ENCODE measurements at places on chromosomes 4 and X.

- DNase-seq: no peak
Observed at GRCh38 chrX:65772842-65773241, 105.4 kb downstream of the MSN start.

GRCh38 chr4:4627111-4627510 is 85.3 kb upstream of the STX18 start:
- DNase-seq: no peak

DNA sequence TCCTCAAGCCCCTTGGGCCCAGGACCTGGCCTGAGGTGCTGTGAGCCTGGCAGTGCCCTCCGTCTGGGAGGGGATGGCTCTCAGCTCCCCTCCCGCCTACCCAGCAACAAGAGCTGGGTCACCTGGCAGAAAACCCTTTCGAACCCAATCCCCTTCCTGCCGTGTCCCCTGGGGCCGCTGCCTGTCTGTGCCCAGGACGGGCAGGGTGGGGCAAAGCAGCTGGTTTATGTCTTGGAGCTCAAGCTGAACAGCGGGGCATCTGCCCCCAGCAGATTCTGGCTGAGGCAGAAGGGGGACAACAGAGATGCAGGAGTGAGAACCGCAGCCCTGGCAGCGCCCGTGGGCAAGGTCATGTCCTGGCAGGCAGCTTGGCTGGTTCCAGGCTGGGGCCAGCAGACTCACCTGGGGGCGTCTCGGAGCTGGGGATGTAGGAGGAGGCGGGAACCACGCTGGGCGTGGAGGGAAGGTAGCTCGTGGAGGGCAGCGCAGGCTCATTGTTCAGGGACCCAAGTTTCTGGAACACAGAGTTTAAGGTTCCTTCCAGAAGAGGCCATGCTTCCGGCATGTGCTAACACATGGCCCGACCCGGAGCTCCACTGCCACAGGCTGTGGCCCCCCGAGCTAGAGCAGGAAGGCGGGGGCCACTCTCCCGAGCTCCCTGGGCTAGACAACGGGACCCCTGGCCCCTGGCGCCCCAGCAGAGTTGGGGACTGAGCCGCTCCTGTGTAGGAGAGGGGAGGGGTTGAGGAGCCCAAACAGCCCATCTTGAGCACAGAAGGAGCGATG is 24.2 kb downstream of the NELFA start:
- no peak for DNase-seq

GRCh38 chr4:175062183-175062592 is 144.0 kb downstream of the ADAM29 start:
- no peak for DNase-seq

DNA sequence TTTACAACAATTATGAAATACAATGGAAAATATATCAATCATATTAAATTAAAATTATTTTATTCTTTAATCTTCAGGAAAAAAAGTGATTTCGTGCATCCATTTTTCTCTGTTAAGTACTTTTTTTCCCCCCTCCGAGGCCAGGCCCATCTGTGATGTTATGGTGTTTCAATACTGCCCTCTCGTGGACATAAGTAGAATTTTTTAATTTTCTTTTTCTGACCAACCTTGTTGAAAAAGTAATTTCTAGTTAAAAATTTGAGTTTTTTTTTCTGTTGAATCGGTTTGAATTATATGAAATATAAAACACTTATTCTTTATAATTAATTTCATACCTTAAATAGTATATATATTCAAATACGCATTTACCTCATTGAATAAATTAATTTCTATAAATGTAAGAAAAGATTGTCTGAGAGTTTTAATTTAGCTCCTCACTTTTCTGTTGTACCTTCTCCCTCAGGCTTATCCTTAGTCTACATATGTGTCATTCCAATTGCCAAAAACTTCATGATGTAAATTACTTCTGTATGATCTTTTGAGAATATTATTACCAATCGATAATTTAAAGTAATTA is 175.8 kb upstream of the TECRL start:
- peak; percentile 77 for DNase-seq

- DNase-seq: no peak
Observed at GRCh38 chr4:91233164-91233563, 1070.6 kb upstream of the GRID2 start.

DNA sequence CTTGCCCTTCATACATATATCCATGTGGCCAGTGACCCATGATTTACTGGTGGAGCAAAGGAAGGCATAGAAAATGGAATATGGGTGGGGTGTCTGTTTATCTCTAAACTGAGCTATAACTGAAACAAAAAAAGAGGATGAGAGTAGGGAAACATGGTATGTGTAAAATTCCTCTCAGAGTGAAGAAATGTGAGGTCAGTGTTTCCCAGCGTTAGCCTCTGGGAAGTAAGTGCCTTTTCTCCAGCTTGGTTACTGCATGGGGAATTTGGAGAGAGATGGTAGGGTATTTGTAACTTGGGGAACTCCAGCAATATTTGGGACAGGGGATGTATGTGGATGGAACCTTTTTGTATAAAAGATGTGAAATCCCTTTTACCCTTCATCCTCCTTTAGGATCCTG is 89.4 kb downstream of the AFF1 start:
- no peak for DNase-seq

DNA sequence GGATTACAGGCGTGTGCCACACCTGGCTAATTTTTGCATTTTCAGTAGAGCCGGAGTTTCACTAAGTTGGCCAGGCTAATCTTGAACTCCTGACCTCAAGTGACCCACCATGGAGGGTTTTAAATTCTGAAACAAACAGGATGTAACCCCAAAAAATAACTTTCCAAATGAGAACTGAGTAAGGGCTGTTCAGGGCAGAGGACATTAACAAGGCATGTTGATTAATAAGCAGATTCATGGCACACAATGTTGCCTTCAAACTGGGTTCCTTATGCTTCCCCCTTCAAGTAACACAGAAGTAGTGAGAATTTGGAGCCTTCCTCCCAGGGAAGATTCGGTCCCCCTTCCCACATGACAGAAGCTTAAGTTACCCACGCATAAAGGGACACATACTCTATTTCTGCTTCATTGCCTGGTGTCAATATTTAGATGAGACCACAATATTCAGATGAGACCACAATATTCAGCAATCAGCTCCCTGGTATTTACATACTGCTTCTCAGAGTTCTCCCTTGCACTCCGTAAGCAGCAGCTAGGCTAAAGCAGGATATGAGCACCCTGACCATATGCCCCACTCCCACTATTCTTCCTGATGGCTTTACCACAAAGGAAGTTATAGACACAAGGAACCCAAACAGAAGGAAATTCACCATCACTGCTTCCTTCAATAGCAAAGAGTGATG is 21.4 kb downstream of the GRSF1 start:
- no peak for DNase-seq

- DNase-seq: no peak
Observed at GRCh38 chr4:77395481-77395880, 210.1 kb upstream of the CXCL13 start.

DNA sequence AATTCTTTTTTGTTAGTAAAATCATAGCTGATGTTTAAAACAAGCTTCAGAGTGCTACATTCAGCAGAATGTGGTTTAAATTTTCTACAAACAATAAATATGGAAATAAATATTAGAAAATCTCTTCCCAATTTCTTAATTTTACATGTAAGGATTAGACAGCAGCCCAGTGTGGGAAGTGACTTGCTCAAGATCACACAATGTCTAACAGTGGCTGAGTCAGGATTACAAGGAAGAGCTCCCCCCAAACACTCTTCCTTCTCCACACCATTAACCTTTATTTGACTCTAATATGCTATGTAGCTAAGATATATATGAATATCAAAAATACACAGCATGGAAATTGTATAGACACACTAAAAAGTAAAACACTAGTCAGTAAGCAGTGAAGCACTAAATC is 59.5 kb downstream of the SLC10A7 start:
- DNase-seq: no peak

DNA sequence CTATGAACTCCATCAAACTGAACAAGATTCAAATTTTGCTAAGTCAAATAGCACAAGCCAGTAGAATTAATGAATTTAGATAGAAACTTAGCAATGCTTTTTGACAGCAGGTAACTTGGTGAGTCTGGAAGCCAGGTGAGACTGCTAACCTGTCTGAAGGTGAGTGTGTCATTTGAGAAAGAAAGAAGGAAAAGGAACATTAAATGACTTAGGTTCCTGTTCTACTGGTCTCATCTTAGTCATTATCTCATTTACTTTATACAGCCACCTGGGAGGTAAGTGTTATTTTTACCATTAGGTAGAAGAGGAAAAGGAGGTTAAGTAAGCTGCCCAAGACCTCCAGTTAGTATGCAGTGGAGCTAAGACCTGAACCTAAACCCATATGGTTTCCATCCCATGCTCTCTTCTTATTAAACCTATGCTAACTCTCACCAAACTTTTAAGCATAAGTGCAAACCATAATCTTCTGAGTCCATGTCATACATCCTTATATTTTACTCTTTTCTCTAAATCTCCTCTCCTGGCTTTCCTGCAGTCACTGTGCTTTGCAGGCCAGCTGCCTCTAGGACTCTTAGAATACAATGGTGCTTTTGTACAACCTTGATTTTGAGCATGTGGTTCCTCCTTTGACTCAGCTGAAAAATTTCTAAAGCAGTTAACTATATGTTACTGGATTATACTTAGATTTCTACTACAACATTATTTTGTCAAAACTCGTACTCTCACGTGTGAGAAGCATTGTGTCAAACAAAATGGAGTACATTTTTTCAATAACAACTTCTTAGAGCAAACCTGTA is 68.5 kb downstream of the ATP10D start:
- no peak for DNase-seq

DNA sequence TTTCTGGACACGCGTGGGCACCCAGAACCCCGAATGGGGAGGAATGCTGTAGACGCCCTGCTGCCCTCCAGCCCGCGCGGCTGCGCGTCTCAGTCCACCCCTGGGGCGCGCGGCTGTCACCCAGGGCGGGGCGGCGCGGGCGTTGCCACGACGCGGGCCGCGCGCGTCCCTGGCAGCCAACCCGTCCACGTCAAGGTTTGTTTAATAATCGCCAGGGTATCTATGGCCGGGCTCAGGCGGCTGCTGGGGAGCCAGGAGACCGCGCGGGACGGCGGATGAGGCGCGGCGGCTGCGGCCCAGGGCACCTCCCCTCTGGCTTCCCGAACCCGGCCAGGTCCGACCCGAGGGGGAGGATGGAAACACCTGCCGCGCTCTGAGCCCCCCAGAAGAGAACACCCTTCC is at the start of gene SPATA18:
Gene SPATA18, plus strand, starts transcription at position 92 of the 402 bp plus-strand sequence. CDS start 401 bp downstream, outside the sequence.
- peak; percentile 5 for DNase-seq

GRCh38 chrX:153885208-153885787 is 675 bp downstream of the L1CAM start:
- no peak for DNase-seq

DNA sequence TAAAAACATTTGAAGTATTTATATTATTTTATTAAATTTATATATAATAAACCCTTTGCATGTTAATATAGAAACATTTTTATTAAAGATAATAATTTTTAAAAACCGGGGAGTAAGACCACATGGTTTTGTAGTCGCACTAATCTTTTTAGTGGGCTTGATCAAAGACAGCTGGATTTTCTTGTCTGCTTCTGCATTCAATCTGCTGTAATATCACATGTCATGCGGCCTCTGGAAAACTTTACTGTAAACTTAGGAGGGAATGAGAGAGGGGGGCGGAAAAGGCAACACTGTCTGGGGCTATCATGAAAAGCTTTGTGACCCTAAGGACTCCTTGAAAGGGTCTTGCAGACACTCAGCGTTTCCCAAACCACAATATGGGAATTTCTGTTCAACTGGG is 62.8 kb upstream of the NLGN4X start:
- DNase-seq: no peak

DNA sequence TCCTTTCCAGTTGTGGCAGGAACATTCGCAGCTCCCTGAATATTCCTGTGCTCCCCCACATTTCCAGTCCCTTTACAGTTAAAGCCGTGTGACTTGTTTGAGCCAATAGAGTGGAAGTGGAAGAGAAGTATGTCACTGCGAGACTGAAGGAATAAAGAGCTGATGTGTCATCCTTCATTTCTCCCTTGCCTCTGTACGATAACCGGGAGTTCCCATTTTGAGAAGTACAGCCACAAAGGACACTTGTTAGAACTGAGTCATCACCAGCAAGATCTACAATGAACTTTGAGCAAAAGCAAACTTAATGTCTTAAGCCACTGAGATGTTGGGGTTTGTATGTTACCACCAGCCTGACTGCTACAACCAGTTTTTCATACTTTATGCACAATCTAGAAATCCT is 92.3 kb downstream of the SPRY1 start:
- DNase-seq: peak; percentile 59

DNA sequence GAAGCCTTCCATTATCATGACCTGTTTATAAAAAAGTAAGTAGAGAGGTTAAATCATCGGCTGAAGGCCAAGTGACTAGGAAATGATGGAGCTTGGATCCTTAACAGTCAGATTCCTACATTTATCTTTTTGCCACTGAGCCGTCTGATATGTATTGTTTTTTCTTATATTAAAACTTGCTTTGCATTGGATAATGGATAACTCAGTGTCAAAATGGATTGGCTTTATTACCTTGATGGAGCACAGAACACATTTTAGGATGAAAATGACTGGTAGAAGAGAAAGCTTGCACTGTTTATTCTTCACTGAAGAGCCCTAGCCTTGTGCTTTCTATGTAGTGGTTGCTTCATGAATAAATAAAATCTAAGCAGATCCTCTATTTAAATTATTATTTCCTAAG is 54.2 kb upstream of the TSPAN5 start:
- DNase-seq: no peak

GRCh38 chrX:118565853-118566252 is 70.2 kb downstream of the DOCK11 start:
- peak; percentile 28 for DNase-seq

DNA sequence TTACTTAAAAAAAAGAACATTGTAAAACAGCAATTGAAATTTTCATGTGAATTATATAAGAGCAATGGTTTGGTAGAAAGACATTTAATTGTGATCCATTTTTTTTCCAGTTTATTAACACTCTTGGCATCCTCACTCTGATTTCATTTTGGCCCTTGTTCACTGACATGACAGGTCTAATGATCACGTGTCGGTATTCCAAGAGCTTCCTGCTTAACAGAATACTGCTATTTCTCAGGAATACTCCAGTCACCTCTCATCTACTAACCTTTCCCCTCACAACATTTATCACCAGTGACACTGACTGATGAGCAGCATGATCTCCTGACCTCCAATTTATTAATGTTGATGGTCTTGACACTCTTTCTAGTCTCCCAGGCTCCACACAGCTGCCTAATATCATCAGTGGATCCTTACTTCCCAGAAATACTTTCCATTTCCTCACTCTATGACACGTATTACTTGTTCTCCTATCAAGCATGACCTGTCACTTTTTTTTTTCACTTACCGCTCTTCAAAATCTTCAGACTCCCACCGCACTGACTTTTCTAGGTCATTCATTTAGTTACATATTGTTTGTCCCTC is 847.8 kb upstream of the SLIT2 start:
- no peak for DNase-seq

- DNase-seq: peak; percentile 8
Observed at GRCh38 chrX:137166591-137166990, 132.8 kb upstream of the GPR101 start.
